ENCODE measurements at places on chromosomes 13 and 19.

GRCh38 chr19:16293118-16294091, 31.2 kb upstream of the KLF2 start:
- DNase-seq: no peak

- no peak for DNase-seq
Measured at GRCh38 chr19:50377051-50377461, 799 bp downstream of the NR1H2 start.

- DNase-seq: no peak
Measured at GRCh38 chr19:48913114-48913889, 13.2 kb downstream of the NUCB1 start.

DNA sequence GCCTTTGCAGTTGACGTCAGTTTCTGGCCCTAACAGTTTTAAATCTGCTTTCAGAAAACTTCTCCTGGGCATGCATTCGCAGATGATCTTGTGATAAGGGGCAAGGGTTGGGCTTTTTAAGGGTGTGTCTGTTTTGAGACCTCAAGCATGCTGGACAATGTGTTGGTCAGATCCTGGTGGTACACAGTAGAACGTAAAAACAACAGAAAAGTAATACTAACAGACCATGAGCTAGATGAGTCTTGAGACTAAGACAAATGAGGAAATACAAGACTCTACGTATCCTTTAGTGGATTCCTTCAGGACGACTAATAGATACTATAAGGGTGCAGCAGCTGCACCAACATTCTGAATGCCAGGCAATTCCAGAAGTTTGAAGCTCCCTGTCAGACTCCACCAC, 237.6 kb downstream of the DNAJC15 start:
- DNase-seq: no peak

DNA sequence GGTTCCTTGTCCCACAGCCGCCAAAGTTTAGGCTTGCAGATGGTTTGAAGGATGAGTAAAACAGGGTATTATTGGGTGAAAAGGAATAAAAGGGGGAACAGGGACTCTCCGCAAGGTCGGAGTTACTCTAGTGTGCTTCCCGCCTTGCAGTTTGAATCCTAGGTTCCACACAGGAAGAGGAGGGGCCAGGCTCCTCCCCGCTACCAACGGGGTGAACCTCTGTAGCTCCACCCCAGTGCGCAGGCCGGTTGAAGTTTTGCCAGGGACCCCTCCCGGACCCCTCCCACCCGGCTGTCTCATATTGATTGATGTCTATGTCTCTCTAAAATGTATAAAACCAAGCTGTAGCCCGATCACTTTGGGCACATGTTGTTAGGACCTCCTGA, 11.6 kb upstream of the GTF2F2 start:
- DNase-seq: no peak

GRCh38 chr13:45683701-45684100, 18.4 kb upstream of the CBY2 start:
- DNase-seq: no peak

DNA sequence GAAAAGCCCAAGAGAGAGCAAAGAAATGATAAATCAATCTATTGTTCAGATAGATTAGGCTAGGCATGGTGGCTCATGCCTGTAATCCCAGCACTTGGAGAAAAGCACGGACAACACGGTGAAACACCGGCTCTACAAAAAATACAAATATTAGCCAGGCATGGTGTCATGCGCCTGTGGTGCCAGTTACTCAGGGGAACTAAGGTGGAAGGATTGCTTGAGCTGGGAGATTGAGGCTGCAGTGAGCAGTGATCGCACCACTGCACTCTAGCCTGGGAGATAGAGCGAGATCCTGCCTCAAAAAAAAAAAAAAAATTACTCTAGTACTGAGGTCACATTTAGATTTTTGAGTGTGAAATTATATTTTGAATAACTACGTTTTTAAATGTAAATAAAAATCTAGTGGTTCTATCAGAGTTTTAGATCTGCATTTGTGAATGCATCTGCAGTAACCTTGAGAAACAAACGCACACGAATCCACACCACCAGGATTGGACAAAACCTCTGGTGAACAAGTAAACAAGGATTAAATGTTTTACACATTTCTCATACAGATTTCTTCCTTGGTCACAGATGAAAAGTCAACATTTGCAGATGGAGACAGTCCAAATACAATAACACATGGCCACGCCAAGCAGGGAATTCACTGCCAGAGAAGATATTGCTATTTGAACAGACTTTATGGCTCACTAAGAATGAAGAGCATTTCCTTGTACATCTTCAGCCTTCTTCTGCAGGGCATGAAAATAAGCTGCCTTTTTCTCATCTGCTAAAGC, 917.6 kb downstream of the PCDH9 start:
- no peak for DNase-seq

GRCh38 chr13:36518707-36519106, 86.4 kb downstream of the CCNA1 start:
- DNase-seq: no peak

GRCh38 chr13:30882026-30882850, 23.8 kb upstream of the MEDAG start:
- DNase-seq: no peak

DNA sequence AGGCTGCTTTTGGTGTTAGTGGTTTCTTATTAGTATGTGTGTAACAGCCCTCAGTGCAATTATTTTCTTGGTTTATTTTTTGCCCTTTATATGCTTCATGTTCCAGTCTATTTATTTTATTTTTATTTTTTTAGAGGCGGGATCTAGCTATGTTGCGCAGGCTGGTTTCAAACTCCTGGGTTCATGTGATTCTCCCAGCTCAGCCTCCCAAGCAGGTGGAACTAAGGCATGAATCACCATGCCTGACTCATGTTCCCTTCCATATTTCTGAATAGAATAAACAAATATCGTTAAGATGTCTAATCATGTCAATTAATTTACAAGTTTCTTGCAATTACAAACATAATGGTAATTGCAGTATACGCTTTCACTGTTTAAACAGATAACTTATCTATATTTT, 11.7 kb downstream of the SKA3 start:
- DNase-seq: no peak

- no peak for DNase-seq
Measured at GRCh38 chr19:42233106-42233505, 9.3 kb downstream of the GSK3A start.

DNA sequence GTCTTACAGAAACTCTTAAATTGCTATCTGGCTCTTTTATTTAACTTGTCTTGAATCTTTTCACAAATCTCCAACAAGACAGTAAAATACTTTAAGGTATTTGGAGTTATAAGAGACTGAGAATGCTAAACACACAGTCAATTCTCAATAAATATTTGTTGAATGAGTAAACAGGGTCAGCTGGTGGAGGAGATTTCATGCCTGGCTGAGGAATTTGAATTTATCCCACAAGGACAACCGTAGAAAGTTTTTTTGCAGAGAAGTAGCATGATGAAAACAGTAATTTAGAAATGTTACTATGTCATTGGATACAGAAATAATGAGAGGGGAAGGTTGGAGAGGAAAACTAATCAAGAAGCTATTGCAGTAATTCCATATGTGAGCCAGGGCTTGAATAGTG, 1223.7 kb downstream of the PCDH17 start:
- DNase-seq: no peak

DNA sequence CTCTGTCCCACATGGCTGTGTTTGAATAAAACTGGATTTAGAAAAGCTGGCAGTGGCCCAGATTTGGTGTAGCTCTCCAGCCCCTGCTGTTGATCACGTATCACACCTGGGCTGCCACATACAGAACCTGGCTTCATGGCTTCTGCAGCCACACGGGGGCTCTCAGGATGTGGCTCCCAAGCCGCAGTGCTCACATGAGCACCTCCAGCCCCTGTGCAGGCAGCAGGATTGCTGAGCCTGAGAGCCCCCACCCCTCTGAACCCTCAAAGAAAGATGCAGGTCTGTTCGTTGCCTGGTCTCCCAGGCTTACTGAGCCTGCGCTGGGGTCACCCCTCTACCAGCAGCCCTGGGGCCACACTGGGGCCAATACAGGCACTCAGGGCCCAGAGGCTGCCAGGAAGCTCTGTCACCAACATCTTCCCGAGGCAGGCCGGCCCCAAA, 2.7 kb downstream of the PLEKHF1 start:
- DNase-seq: no peak

- no peak for DNase-seq
Measured at GRCh38 chr13:111202745-111203144, 87.6 kb downstream of the ARHGEF7 start.

GRCh38 chr13:70527599-70527998, 419.3 kb upstream of the KLHL1 start:
- DNase-seq: no peak

DNA sequence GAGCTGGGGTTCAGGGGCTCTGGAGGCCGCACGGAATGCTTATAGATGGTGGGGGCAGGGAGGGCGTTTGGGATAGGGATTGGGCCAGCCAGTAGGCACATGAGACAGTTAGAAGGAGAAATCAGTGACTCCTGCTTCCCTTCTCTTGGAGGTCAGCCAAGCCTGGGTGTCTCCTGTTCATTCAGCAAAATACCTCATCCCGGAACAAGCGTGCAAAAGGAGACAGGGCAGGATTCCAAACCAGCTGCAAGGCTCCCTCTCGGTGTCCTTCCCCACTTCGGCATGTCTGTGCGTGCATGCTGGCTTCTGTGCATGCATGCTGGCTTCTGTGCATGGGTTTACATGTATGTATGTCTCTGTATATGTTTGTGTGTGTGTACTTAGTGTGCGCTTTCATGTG, 37.3 kb upstream of the PEPD start:
- no peak for DNase-seq

DNA sequence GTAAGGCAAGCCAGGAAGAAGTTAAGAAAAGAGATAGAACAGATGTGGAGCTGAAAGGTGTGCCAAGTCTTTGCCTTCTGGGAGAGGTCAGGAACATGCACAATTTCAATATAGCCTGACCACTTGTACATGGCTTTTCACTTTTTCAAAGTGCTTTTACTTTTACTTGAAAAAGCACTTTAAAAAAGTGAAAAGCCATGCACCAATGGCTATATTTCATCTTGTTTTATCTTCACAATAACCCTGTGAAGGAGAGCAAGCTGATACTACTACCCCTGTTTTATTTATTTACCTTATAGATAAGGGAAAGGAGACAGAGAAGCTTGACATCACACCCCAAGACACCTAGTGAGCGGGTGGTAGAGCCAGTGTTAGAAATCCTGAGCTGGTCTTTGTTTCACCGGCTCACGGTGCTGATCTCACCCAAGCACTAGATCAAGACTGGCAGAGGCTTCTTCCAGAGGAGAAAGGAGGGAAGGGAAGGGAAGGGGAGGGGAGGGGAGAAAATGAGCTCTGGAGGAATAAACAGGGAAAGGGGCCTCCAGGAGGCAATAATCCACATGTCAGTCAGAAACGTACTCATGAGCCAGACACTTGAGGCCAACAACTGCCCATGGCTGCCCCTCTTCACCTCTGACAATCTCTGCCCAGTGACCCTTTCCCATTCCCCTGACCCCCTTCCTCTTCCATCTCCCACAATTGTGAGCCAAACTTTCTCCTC, 455.4 kb downstream of the FOXO1 start:
- DNase-seq: no peak

DNA sequence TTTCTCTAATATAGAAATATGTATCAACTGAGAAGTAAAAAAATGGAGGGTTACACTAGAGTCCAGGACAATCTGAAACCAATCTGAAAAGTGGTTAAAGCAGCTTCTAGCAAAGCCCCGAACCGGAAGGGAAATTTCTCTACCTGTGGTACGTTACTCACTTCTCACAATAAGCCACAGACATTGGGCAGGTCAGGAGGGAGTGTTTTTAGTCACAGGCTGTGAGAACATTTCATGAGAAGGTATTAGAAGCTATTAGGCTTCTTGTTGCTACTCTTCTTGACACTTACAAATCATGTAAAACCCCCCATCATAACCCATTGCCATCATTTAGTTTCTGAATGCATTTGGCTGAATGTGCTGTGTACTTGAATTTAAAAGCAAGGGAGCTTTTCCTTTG, 120.9 kb downstream of the NUFIP1 start:
- DNase-seq: no peak

- no peak for DNase-seq
Measured at GRCh38 chr13:60111691-60112090, 52.0 kb downstream of the DIAPH3 start.

- DNase-seq: no peak
Measured at GRCh38 chr13:97883396-97883795, 70.1 kb upstream of the IPO5 start.

GRCh38 chr13:22648320-22648801, 532.4 kb upstream of the SGCG start:
- no peak for DNase-seq

DNA sequence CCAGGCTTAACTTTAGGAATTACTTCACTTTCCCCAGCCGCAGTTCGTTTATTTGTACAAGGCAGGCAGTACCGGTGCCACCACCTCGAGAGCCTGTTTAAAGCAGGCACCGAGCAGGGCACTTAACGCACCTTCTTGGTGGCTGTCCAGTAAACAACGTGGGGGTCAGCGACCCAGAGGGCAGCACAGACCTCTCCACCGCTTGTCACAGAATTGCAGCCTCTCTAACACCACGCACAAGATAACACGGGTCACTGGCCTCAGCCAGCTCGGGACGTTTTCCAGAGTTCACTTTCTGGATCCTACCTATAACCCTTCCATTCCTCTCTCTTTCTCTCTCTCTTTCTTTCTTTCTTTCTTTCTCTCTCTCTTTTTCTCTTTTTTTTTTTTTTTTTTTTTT, 16.8 kb upstream of the ELAVL1 start:
- no peak for DNase-seq

DNA sequence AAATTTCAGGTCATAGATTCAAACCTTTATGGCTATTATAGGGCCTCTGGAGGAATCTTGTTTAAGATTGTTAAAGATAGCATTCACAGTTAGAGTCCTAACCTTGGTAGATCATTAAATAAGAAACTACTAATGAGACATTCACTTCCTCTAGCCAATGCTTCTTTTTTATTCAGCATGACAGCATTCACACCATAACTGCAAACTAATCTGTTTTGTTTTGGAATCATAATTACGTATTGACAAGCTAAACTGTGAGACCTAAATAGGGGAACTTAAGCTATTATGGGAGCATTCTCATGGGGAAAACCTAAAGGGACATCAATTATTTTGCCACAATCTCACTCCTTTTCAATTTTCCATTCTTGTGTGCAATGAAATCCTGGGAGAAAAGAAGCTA, 653.8 kb downstream of the PCDH9 start:
- DNase-seq: no peak

- DNase-seq: no peak
Measured at GRCh38 chr13:29569253-29570050, 26.0 kb downstream of the SLC7A1 start.

- DNase-seq: no peak
Measured at GRCh38 chr19:18745012-18745735, 45.9 kb downstream of the COMP start.

DNA sequence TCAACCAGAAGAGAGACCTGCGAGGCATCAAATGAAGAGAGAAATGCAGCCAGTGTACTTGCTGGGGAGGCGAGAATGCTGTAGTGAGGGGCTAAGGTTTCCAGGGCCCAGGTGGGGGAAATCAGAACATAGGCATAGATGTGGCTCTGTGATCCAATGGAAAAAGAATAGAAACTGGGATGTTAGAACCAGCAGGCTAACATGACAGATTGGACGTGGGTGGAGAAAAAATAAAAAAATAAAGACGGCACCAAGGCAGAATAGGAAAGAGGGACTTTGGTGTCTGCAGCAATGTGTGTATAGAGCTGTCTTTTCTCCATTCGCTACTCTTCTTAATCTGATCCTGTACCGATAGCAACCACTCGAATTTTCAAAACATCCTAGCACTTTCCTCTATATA, 381.0 kb upstream of the NBEA start:
- no peak for DNase-seq
